ENCODE measurements at places on chromosomes 1 and 21.

DNA sequence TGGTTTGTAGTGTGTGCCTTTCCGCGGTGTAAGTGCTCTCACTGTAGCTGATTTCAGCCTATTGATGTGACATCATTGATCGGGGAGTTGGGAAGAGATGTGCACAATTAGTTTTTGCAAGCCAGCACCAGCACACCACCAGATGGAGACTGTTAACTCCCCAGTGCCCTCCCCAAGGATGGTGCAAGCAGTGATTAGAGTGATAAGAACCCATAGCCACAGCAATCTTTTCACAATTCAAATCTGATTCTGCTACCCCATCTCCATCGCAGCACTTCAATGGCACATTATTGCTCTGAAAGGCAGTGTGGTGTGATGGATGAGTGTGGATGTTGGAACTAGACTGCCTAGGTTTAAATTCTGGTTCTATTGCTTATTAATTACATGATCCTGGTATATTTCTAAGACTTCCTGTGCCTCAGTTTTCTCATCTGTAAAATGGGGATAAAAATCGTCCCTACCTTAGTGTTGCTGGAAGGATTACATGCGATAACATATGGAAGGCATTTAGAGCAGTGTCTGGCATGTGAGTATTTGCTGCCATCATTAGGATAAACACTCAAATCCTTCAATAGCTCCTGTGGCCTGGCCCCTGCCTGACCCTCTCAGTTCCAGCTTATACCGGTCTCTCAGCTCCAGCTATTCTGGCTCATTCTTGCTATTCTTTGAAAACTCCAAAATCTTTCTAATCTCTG is 6.7 kb downstream of the CSF3R start:
- no peak for DNase-seq

- DNase-seq = no peak
Measured at GRCh38 chr1:113943028-113943811, 14.1 kb downstream of the HIPK1 start.

DNA sequence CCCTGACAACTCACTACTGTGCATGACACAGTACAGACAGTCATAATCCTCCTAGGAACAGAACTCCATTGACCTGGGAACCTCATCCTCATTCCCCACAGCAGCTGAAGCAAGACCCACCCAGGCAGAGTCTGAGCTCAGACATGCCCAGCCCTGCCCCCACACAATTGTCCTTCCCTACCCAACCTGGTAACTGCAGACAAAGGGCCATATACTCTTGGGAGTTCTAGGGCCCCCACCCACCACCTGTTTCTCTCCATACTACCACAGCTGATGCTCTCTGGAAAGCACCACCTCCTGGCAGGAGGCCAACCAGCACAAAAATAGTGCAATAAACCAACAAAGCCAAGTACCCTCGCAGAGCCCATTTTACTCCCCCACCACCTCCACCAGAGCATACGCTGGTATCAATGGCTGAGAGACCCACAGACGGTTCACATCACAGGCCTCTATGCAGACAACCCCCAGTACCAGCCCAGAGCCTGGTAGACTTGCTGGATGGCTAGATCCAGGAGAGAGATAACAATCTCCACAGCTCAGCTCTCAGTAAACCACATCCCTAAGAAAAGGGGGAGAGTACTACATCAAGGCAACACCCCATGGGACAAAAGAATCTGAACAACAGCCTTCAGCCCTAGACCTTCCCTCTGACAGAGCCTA is 159.7 kb upstream of the CXADR start:
- DNase-seq = no peak

GRCh38 chr1:166740668-166741276 is 98.5 kb upstream of the POGK start:
- DNase-seq = no peak

DNA sequence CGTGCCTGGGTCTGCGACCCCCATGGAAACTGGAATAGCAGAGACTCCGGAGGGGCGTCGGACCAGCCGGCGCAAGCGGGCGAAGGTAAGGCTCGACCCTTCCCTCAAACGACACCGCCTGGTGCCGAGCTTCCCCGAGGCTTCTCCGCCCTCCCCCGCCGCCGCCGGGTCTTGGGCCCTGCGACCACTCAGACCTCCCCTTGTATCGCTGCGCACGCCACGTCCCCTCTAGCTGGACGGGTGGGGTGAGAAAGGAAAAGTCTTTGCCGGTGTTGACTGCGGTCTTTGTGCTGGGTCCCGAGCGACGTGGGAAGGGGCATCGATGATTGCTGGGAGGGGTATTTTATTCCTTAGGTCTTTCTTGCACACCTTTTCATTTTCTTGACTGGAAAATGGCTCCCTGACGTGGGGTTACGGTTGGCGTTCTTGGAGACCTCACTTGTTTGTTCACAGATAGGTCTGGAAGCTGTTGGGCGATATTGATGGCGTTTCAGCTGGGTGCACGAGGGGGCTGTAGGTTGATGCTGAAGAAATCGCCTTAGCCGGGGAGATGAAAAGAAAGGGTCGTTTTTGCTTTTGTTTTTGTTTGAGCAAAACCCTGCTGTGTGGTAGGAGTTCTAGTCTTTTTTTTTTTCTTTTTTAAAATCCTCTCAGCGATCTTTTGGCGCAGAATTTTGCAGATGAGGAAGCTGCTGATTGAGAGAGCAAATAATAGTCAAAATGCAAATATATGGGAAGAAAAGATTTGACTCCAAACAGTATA is 776 bp downstream of the KDM1A start:
- DNase-seq = peak; percentile 56

GRCh38 chr1:78665809-78666208 is 16.2 kb downstream of the IFI44 start:
- DNase-seq = no peak

- no peak for DNase-seq
Measured at GRCh38 chr1:14808768-14809167, 210.3 kb downstream of the KAZN start.

Data from GM12865 (cell line).